Activated naive CD8-positive, alpha-beta T cell treated with anti-CD3 and anti-CD28 coated beads for 36 hours (primary cell): ENCODE measurements at places on chromosomes 1 and 21.

- DNase-seq: no peak
Measured at GRCh38 chr1:243234978-243235647, 20.0 kb downstream of the CEP170 start.

GRCh38 chr1:157993147-157993917, at the start of gene KIRREL1:
Gene KIRREL1, plus strand, starts transcription at chr1:157993645. Its CDS starts 32 bp downstream, at chr1:157993677.
- peak; percentile 8 for DNase-seq

DNA sequence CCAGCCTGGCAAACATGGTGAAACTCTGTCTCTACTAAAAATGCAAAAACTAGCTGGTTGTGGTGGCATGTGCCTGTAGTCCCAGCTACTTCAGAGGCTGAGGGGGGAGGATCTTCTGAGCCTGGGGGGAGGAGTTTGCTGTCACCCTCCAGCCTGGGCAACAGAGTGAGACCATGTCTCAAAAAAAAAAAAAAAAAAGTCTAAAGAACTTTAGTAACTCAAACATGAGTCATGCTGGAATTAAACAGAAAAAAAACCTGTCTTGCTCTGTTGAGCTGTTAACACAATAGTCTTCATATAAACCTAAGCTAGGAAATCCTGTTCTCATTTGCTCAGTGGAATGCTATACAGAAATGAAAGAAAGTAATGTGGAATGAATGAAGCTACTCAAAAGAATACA, 16.7 kb upstream of the DISP1 start:
- DNase-seq: no peak

DNA sequence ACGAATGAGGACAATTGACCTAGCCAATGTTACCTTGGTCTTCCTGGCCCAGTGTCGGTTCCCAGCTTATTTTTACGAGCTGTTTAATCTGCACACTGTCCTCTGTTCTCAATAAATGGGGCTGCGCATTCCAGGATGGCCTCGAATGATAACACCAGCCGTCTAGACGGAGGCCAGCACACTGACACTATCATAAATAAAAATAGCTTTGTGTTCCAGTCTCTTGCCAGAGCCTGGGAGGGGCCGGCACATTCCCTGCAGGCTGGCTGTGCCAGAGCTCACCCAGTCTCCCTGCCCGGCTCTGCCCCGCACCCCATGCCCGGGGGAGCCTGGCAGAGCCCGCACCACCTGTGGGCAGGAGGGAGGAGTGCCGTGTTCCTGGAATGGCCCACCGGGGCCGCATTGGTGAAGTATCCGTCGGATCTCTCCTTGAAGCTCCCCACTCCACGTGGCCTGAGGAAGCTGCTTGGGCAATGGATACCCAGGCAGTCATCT, 92.1 kb downstream of the SPSB1 start:
- no peak for DNase-seq

- no peak for DNase-seq
Measured at GRCh38 chr1:59431566-59432294, 134.8 kb downstream of the FGGY start.

DNA sequence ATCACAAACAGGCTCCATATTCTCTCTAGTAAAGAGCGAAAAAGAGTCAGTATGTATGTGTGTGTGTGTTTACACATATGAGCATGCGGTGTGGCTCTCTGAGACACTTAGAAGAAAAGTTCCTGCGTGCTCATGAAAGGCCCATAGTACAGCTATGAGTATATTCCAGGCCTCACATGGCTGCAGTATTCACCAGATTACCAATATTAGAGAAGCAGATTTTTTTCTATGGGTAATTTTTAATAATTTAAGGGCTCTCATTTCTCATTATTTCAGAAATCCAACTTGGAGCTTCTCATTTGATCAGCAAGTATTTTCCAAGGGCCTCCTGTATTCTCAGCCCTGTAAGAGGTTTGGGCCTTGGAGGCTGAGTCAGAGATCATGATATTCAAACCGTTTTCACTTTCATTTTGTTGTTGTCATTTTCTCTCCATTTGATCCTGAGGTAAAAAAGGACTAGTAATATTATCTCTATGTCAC, 232.9 kb upstream of the SGIP1 start:
- DNase-seq: peak; percentile 18

GRCh38 chr1:155191904-155192303, 15.8 kb downstream of the THBS3 start:
- DNase-seq: no peak

DNA sequence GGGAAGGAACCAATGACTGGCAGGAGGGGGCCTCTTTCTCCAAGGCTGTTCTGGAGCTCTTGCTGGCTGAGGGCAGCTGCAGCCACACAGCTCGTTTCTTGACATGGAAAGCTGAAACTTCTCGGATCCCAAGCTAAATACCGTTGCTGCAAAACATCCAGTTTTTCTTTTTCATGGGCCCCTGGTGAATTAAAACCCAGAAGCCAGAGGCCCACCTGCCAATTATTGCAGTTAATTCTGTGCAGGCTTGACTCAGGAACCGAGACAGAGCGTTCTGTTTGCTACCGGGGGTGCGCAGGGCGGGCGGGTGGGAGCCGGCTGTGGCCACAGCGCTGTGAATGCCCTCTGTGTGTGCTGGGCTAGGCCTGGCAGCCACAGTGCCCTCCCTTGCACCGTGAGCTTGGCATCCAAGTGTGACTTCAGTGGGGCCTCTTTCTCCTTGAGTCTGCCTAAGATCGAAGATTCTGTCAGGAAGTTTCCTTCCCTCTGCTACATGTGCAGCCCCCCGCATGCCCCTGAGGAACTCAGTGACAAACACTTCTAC, 19.9 kb upstream of the KCNE2 start:
- DNase-seq: no peak

DNA sequence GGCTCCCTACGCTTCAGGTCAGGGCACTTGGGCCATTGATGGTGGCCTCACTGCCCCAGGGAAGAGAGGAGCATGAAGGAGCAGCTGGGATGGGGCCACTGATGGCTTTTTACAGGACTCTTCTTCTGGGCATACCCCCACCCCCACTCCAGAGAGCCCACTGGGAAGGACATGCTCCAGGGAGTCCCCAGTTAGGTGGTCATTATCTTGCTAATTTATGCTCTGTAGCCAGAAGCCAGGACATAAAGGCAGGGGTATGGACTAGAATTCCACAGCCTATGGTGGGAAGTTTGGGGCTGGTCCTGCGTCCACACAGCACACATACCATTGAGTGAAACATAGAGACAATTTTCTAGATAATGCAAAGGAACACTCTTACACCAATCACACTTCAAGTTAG, 8.8 kb upstream of the GRIK3 start:
- no peak for DNase-seq

DNA sequence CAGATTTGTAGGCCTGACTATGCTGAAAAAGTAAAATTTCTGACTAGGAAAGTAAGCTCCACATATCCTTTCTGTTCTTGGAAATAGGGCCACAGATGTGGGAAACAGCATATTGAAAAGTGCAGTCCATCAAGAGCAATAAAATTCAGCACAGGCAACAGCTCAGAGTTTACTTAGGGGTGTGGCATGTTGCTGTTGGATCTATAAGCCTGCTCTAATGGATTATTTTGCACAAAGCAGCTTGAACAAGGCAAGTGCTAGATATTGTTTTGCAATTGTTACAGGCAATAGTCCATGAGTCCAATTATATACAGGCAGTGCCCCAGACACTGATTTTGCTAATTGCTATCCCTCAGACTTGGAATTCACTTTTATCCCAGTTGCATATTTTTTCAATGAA, 289.8 kb upstream of the SNX7 start:
- no peak for DNase-seq

DNA sequence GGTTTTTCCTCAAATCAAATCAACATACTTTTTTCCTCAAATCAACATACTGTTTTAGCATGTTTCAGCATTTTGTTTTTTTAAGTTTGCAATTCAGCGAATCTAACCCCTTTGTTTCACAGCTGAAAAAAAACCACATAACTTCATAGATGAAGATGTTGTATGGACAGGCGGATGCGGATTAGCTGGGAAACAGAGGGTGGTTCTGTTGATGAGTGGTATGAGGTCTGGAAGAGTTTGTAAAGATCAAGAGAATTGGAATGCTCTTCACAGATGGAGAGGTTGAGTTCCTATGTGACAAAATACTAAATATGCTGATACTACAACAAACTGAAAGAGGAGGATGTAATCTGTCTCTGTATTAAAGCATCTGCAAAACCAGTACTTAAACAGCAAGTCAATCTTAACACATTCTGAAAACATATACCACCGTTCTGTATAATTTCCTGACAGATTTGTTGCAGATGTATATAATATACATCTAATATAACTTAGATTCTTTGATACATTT, 10.6 kb upstream of the LEPR start:
- no peak for DNase-seq

DNA sequence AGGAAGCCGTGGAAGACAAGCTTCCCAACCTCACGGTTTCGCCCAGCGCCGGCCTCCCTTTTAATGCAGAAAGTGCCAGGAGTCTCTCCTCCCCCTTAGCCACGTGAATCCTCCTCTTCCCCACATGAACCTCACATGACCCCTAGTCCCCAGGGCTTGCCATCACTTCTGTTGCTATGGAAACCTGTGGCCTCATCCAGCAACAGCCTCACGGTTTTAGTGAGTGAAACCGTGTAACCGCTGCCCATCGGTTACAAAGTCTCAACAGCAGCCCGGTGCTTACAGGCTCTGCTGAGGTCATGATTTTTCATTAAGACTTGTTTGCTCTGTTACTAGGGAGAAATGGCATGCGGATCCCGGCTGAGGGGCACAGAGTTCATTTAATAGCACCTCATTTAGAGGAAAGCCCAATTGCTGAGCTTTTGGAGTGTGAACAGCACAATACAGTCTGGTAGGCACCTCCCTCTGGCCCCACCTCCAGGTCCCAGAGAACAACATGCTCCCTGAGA, 143.2 kb upstream of the BACE2 start:
- no peak for DNase-seq

DNA sequence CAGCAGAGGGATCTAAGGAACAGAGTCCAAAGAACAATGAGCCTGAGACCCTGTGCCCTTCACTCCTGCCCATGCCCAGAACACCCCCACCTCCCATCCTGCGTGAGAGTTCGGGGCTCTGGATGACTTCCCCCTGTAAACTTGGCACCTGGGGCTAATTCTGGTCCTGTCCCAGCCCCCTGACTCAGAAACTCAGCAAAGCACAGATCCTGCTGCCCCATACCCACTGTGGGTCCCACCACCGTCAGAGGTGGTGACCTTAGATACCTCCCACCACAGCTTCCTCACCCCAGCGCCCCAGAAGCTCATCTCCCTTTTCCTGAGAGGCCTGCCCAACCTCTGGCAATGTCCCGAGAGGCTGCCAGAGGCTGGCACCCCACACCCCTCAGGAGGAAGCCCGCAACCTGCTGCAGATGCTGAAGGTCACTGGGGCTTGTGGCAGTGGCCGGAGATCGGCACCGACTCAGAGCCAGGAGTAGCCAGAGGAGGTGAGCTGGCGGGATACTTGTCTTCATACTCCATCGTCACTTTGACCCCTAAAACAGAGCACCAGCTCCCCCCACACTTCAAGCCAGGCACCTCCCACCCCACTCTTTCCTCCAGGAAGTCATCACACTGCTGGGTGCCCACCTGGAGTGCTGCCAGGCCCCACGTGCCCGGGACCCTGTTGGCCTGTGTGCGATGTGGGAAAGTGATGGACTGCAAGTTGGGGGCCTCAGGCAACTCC, 111.6 kb upstream of the IFFO2 start:
- no peak for DNase-seq

- DNase-seq: no peak
Measured at GRCh38 chr1:116558140-116558549, 12.7 kb downstream of the CD58 start.

GRCh38 chr1:167003711-167004110, 14.6 kb downstream of the MAEL start:
- DNase-seq: no peak

DNA sequence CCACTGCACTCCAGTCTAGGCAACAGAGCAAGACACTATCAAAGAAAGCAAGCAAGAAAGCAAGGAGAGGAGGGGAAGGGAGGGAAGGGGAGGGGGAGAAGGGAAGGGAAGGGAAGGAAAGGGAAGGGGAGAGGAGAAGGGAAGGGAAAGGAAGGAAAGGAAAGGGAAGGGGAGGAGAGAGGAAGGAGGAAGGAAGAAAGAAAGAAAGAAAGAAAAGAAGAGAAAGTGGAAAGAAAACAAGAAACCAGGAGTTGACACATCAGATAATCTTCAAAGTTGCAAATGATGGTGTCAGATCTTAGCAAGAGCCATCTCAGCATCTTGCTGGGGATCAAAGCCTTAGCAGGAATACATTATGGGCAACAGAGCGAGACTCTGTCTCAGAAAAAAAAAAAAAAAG, 14.9 kb upstream of the CDA start:
- no peak for DNase-seq

DNA sequence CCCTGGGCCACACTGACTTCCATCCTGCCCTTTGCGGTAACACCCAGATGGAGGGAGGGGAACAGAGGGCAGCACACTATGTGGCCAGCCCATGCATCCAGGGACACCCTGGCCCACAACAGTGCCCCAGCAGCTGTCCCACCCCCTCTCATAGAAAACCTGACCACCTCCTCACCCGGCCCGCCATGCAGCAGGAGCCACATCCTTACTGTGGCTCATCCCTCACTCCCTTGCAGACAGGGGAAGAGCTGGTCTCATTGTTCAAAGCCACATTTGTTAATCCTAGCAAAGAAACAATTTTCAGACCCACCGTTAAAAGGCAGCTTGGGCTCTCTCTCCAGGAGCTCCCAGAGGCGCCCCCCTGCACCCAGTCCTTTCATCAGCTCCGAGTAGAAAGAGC, 23.2 kb upstream of the NUP133 start:
- no peak for DNase-seq

DNA sequence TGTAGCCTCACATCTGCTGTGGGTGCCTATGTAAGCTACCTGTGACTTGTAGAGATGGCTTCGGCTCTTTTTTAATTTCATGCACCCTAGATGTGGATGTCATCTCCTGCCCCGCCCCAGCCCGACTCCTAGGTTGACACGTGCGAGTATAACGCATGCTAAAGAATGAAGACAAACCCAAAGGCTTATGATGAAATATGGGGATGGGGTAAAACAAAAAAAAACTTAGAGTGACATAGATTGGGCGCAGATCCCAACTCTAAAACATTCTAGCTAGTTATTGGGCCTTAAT, 613 bp upstream of the ERO1B start:
- peak; percentile 25 for DNase-seq

- no peak for DNase-seq
Measured at GRCh38 chr1:198481661-198482060, 58.8 kb downstream of the ATP6V1G3 start.

DNA sequence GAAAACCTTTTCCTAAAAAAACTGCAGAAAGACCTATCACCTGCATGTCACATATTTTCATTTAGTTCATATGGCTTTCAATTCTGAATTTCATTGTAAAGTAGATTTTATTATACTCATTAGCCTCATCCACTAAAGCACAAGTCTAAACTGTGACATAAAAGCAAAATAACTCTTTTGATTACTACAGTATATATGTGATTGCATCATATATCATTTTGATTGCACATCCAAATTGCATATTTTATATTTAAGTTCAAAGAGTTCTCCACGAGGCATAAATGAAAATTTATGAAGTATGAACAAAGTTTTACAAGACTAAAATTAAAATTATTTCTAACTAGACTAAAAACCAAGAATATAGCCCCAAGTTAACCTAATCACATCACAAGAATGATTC, 19.3 kb downstream of the PALMD start:
- DNase-seq: no peak

- DNase-seq: no peak
Measured at GRCh38 chr1:212979340-212980122, 29.2 kb downstream of the VASH2 start.
